Esophagus squamous epithelium (tissue), 5 donors: ENCODE measurements at places on chromosomes 6 and 20.

DNA sequence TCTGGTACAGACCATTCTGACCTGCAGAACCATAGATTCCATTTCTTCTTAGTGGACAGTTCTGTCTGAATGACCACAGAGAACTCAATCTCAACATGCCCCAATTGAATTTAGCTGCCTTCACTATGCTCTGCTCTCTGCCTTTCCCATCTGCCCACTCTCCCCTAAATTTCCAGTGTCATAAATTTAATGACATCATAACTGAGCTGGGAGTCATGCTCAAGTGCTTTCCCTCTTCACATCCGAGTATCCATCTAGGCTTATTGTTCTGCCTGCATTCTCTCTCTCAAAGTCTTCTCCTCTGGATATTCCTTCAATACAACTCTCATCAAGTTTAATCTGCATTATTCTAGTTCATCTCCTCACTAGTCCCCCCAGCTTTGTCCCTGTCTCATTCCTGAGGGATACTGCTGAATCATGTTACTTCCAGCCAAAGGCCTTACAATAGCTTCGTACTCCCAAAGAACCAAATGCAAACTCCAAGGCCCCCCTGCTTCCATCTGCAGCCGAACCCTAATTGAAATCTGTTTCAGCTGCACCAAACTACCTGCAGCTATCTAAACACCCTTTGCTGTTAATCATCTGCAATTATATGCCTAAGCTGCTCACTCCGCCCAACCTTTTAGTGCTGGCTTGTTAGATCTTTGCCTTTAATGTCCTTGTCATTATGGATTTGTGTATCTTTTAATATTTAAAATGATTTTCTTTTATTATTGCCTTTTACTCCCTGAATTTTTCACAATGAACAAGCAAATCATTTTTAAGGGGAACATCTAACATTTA lies 46.1 kb downstream of the SLC35B3 start:
- no peak for DNase-seq

DNA sequence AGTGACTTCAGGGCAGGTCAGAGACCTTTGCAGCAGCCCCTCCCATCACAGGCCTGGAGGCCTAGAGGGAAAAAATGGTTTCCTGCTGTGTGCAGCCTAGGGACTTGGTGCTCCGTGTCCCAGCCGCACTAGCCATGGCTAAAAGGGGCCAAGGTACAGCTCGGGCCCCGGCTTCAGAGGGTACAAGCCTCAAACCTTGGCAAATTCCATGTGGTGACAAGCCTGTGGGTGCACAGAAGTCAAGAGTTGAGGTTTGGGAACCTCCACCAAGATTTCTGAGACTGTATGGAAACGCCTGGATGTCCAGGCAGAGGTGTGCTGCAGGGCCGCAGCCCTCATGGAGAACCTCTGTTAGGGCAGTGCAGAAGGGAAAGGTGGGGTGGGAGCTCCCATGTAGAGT lies 34.0 kb downstream of the UBE3D start:
- no peak for DNase-seq

- no peak for DNase-seq
These were observed 89.6 kb downstream of the HDGFL1 start for GRCh38 chr6:22658934-22659333.

- no peak for DNase-seq
These were observed 22.5 kb upstream of the MMS22L start for GRCh38 chr6:97305414-97306066.

DNA sequence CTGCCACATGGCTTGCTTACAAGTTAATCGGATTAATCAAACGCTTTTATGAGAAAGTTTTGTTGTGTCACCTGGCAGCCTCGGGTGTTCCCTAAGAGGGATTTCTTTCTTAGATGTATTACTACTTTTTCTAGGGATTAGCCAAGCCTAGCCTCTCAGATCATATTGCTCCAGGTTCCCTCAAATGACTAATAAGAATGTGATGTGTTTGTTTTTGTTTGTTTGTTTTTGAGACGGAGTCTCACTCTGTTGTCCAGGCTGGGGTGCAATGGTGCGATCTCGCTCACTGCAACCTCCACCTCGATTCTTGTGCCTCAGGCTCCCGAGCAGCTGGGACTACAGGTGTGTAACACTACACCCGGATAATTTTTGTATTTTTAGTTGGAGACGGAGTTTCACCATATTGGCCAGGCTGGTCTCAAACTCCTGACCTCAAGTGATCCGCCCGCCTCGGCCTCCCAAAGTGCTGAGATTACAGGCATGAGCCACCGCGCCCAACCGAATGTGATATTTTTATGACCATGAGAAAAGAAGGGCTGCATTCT lies 977 bp downstream of the HMGN4 start:
- no peak for DNase-seq

DNA sequence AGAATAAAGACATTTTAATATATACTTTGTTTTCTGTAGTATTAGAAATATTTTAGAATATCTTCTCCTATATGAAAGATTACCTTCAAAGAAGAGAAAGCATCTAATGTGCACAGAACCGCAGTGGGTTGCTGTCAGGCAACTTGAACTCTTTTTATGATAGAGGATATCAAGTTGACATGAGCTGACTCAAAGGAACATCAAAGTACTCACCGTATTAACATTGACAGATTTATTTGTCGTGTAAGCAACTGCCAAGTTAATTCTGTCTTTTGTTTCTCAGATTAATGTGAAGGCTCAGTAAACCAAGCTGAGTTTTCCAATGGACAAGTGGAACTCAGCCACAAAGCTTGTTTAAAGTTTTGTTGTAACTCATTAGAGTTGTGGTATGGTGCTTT lies 2.2 kb upstream of the GINM1 start:
- DNase-seq: no peak

DNA sequence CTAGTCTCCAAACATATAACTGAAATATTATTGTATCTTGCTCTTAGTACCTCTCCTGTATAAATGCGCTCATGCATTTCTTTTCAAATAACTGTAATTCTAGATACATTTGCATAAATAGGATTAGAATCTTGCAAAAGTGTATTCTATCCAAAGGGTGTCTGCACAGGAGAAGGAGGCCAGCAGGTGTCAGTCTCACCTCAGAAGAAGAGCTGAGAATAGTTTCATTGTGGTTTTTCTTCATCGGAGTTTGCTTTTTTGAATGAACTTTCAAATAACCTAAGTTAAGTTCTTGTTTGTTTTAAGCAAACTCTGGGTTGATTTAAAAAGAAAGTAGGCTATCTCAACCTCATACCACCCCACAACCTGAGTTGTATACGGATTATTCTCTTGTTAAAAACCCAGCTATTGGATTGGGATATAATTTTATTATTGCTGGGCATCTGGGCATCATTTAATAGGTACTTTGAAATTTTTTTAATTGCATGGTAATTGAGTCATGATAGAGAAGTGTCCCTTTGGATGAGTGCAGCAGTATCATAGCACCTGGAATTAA lies 125.0 kb upstream of the MLIP start:
- DNase-seq: no peak

- no peak for DNase-seq
These were observed at the start of gene COL9A1 for GRCh38 chr6:70303034-70303525. Gene COL9A1 (minus strand): TSS chr6:70303084. CDS start chr6:70302924, 160 bp downstream.

- no peak for DNase-seq
These were observed 60.8 kb downstream of the TTI1 start for GRCh38 chr20:37972256-37973058.

- no peak for DNase-seq
These were observed 56.0 kb downstream of the RIN2 start for GRCh38 chr20:19813846-19814640.

- DNase-seq: no peak
These were observed 381.5 kb downstream of the TFAP2A start for GRCh38 chr6:10033223-10033829.

- no peak for DNase-seq
These were observed 99.8 kb downstream of the SMOC2 start for GRCh38 chr6:168540713-168541291.

DNA sequence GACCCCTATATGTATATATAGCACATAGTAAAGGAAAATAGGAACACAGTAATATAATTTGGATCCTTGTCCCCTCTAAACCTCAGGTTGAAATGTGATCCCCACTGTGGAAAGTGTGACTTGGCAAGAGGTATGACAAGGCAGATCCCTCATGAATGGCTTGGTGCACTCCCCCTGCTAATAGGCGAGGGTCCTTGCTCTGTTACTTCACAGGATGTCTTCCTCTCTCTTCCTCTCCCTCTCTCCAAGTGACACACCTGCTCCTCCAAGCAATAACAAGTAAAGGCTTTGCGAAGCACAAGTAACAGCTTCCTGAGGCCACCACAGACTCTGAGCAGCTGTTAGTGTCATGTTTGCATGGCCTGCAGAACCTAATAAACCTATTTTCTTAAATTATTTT lies 16.4 kb downstream of the ROMO1 start:
- no peak for DNase-seq

- no peak for DNase-seq
These were observed 74.5 kb upstream of the ZNF184 start for GRCh38 chr6:27547157-27548075.

- DNase-seq: no peak
These were observed 44.5 kb upstream of the ALDH8A1 start for GRCh38 chr6:134994431-134994830.

DNA sequence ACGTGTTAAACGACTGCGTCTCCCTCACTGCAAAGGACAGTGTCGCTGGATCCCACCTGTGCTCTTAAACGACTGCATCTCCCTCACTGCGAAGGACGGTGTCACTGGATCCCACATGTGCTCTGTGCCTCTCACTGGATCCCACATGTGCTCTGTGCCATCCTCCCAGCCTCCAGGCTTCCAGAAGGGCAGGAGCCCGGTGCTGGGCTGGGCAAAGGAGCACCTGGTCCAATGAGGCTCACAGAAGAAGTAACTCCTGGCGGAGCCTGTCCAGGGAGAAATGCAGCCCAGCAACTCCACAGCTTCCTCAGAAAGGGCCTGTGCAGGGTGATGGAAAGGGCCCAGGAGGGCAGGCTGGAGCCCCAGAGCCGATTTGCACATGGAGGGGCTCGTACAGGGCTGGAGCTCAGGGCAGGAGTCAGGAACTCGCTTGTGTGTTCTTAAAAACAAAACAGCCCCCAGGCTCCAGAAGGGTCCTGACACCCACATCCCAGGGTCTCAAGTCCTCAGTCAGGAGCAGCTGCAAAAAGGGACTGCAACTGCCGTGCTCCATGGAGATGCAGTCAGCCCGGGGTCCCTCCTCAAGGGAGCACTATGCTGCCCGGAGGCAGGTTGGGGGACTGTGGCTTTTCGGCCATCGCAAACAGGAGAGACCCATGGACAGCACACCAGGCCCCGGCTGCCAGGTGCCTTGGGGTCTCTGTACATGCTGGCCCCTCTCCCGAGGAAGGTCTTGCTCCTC lies 52.7 kb downstream of the DLL1 start:
- no peak for DNase-seq

DNA sequence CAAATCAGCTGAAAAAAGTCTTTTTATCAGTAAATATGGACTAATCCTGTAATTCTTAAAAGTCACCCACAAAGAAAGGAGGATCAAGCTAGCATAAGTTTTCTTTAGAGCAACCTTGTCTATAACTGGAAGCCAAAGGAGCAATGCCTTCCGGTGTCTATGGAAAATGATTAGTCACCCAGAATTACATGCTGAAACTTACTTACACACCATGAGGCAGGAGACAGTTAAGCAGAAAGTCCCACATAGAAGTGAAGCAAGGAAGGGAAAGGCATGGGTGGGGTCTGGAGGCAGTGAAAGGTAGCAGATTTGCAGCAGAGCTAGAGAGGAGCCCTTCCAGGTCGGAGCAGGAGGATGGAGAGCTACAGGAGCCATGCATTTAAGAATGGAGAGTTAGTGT lies 153.7 kb upstream of the RIPOR2 start:
- no peak for DNase-seq

DNA sequence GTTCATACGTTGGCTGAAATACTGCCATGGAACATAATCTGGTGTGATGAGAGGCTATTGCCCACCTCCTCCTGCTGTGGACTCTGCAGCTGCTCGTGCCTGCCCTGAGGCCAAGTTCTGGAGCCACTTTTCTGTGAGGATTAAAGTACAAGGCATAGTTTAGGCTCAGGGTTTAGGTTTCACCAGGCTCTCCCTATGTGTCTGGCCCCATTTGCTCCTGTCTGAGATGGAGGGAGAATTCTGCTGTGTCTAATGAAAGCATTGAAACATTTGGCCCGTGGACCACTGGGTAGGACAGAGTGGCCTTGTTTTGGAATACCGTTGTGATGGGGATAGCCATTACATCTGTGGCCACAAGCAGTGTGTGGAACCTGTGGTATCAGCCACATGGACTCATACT lies 5.9 kb downstream of the WRNIP1 start:
- no peak for DNase-seq

GRCh38 chr6:7684843-7685242 lies 41.1 kb upstream of the BMP6 start:
- DNase-seq: no peak

DNA sequence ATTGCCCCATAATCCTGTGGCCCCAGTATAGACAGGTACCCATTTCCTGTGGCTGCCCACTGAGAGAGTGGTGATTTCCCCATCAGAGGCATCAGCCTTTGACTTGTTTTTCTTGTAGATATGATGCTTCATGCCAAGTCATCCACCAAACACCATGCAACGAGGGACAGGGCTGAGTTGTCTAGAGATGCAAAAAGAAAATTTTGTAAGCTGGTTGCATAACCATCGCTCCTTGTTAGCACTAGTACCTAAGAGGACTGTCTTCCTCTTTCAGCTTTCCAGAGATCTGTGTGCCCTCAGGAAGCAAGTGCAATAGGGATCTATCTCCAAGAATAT lies 166.8 kb downstream of the BCAS1 start:
- DNase-seq: no peak

DNA sequence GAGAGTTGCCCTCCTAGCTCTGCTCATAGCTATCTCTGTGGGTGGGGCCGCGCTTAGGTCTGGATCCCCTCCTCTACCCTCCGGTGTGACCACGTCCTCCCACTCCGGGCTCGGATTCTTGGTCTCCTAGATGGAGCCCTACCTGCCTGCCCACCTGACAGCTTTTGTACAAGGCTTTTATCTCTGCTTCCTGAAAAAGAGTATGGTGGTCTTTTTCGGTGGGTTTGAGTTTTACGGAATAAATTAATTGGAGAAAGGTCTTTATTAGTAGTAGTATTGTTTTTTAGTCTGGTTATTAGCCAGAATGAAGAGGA lies 773 bp downstream of the SMAP1 start:
- no peak for DNase-seq
